ENCODE measurements at places on chromosomes 16 and 17. TPM values are rescaled to one million over a fixed set of nuclear protein-coding genes. Genes with fewer than 3 reads are reported as not detected.

GRCh38 chr17:38738007-38738662 lies 8.0 kb downstream of the CISD3 start:
- no peak for DNase-seq

- DNase-seq: no peak
Observed at GRCh38 chr16:50244140-50244503, 22.2 kb upstream of the ADCY7 start.

GRCh38 chr16:64121473-64121872 lies 1000.4 kb downstream of the CDH11 start:
- DNase-seq: no peak

GRCh38 chr17:40218006-40218739 lies 931 bp upstream of the WIPF2 start:
- DNase-seq: no peak

DNA sequence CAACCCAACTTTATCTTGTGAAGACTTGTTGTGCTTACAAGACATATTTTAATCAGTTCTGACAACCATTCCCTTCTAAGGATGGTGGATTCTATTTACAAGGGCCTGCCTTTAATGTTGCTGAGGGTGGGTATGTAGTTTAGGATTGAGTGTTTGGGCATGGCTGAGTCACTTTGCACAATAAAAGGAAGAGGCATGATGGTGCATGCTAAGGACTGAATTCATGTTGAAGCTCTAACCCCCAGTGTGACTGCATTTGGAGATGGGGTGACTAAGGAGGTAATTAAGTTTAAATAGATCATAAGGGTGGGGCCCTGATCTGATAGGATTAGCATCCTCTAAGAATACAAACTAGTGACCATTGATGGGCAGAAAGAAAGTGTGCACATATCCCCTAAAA lies 196.1 kb upstream of the HS3ST3A1 start:
- no peak for DNase-seq

GRCh38 chr17:29840884-29841283 lies 89.1 kb downstream of the SSH2 start:
- no peak for DNase-seq

DNA sequence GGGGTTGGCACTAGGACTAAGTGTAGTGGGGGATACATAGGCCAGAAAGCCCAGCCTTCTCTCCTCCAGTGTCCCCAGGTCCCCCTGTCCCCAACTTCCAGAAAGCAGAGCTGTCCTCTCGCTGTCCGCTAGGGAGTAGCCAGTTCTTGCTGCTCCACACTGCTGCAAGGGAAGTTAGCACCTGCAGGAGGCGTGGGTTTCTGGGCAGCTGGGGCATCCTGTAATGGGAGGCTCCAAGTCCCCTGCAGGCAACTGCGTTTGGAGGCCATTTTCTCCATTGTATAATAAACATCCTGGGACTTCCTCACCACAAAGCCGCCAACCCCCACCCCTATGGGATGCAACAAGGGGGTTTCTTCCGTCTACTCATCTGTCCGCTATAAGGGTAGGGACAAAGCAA lies 1.7 kb downstream of the RPRML start:
- DNase-seq: peak; percentile 29

GRCh38 chr16:66524601-66525164 lies 25.2 kb downstream of the TK2 start:
- no peak for DNase-seq

DNA sequence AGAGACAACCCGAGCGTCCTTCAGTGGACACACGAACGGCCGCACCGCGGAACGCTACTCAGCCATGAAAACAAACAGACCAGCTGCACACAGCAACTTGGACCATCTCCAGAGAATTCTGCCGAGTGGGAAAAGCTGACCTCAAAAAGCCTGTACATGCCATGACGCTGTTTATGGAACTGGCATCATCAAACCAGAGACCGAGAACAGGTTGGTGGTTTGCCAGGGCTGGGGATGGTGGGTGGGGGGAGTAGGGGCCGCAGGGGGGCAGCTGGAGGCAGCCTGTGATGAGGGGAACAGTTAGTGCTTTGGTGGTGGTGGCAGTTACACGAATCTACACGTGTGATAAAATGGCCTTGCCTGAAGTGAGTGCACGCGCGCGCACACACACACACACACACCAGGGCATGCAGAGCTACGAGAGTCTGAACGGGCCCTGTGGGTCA lies 169.8 kb downstream of the LAT start:
- peak; percentile 50 for DNase-seq

DNA sequence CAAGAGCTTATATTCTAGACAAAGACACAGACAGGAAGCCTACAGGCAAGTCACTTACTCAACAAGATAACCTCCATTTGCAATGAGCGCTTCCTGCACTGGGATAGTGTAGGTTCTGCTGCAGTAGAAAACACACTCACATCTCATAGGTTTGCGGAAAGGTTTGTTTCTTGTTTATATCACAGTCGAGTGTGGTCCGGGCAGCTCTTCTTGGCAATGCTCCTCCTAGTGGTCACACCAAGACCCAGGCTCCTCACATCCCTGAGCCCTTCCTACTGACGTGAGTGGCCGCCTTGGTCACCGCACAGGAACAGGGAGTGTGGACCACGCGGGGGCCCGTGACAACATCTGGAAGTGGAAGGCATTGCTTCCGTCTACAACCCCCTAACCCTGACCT lies 48.0 kb upstream of the RBFOX3 start:
- no peak for DNase-seq

- no peak for DNase-seq
Observed at GRCh38 chr17:40371261-40371929, 6.9 kb upstream of the GJD3 start.

- DNase-seq: no peak
Observed at GRCh38 chr16:2159175-2159838, 3.7 kb downstream of the TRAF7 start.

GRCh38 chr17:9208381-9209105 lies 187.2 kb downstream of the NTN1 start:
- DNase-seq: no peak

DNA sequence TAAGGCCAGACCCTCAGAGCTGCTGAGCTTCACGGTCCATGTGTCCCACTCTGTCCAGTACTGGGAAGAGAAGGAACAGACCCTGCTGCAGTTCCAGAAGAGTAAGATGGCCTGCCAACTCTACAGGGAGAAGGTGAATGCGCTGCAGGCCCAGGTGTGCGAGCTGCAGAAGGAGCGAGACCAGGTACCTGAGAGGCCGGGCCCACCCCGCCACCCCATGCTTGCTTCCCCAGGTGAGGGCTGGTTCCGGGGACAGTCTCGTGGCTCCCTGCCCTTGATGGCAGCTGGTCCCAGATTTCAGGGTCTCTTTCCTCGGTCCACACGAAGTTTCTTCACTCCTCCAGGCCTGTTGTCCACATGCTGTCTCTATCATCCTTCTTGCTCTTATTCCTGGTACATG lies 20.9 kb downstream of the CARD14 start:
- no peak for DNase-seq

GRCh38 chr16:80323187-80323807 lies 217.5 kb upstream of the DYNLRB2 start:
- DNase-seq: no peak

GRCh38 chr17:63497708-63498483 lies 21.0 kb downstream of the ACE start:
- DNase-seq: no peak

DNA sequence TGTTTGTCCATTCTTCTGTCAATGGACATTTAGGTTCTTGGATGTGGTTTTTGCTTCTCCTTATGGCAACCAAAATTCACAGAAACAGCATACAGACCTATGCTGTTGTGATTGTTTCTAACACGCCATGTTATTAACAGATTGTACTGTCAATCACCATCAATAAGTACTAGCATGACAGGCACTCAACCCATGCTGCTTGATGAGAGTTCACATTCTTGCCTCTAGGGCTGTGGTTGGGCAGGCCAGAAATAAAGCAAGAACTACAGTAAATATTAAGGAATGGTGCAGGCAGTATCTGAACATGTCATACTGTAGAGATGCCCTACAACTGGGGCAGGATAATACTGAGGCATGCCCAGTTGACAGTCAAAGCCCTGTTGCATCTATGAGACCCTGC lies 171.2 kb upstream of the ZFHX3 start:
- no peak for DNase-seq

DNA sequence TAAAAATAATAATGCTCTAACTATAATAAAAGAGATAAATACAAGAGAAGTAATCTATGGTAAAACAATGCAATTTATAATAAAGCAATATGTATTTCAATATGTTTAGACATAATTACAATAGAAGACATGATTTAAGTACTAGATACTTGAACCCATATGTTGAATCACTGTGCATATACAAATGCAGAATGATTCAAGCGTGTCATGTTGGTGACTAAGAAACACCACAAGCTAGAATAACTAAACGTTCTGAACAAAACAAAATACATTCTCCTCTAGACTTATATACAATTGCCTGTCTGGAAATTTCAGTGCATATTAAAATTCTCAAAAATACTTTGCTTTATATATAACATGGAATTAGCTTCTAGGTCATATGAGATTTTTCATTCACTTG lies 11.2 kb downstream of the TADA2A start:
- DNase-seq: no peak

- peak; percentile 38 for DNase-seq
Observed at GRCh38 chr17:75516619-75517296, 430 bp downstream of the TSEN54 start.

GRCh38 chr16:68226116-68226515 lies 9.8 kb downstream of the ESRP2 start:
- DNase-seq: no peak

DNA sequence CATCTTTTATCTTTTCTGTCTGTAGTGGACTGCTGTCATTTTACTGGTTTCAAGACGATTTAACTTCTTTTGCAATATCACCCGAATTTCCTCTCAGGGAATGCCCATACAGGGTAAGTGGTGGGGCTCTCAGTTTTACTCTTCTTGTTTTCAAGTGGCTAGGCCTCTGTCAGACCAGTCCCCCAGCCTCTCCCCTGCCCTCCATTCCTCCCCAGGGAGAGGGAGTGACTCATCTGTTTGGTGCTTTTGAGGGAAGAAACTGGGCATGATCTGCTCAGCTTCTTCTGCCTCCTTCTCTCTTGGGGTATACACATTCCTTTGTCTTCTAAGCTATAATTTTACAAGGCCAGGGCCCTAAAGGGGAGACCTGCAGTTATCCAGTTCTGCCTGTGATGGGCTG lies 332.0 kb downstream of the CBLN1 start:
- DNase-seq: no peak

DNA sequence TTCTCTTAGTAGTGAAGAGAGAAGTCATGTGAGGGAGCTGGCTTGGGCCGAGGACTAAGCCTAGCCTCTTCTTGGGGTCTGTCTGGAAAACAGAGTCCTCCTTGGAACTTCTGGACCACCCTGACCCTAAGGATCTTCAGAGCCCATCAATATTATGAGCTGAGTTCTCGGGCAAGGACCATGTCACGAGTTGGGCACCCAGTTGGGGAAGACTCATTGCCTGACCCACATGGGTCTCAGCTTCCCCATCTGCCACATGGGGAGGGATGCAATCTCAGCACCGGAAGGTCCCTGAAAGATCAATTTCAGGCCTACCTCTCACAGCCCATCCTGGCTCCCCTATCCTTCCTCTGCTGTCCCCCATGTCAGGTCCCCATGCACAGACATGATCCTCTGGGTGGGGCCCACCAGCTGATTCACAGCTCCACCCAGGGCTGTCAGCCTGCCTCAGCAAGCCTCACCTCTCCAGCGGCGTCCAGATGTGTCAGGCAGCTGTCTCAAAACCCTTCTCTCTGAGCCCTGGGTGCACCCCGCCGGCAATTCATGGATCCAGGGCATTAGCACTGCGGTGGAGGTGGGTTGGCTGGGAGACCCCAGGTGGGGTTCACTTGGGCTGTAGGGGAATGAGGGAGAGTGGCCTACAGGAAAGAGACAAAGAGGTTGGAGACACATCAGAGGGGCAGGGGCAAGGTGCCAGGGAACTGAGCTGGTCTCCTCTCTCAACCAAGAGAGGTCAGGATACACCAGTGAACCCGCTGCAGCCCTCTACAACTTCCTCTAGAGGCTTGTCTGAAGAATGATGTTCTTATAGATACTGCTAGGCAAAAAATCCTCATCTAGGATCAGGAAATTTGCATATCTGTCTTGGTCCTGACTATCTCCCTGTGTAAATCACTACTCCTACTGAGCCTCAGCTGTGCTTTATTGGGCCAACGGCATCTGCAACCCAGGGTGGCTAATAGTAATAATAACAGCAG lies 1.8 kb downstream of the NLRP1 start:
- DNase-seq: no peak

GRCh38 chr17:80986816-80987475 lies 4.7 kb upstream of the CHMP6 start:
- DNase-seq: peak; percentile 42

DNA sequence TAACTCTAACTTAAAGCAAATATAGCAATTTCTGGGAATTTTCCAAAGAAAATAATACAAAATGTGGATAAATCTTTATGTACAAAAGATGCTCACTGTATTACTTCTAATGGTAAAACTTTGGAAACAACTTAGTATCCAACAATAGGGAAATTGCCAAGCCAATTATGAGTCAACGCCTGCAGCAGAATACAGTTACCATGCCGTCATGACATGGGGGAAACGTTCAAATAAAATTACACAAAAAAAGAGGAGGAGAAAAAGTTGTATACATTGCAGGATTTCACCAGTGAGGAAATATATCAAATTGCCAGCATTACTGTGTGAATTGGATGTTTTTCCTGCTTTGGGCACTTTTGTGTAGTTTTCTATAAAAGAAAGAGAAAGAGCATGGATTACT lies 469.6 kb downstream of the SOX9 start:
- DNase-seq: no peak

GRCh38 chr16:53848277-53848942 lies 144.5 kb downstream of the FTO start:
- DNase-seq: no peak

DNA sequence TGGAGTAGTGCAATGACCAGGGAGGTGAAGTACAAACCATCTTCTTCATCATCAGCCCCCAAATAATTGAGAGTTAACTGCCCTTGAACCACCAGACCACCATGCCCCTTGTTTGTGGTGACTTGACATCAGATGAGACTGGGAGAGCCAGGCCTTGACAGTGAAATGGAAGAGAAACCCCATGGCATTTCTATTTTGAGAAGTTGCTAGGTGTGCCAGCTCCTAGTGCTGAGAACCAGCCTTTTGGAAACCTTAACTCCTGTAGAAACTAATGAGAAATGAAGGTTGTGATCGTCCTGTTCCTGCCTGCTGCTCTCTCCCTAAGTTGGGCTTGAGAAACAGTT lies 2.8 kb downstream of the TMEM94 start:
- DNase-seq: no peak

DNA sequence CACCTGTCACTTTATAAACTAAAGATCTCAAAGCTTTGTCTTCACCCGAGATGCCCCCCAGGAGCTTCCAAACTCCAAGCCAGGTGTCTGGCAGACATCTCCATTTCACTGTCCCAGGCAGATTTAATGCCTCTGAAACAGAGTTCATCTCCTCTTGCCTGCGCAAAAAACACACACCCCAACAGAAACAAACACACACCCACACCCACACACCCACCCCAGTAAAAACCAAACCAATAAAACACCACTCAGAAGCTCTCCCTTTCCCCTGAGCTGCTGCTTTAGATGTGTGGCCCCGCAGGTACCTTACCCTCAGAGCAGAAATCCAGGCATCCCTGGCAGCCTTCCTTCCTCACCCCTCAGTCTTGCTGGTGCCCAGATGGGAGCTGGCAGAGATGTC lies 14.4 kb downstream of the SEC14L1 start:
- no peak for DNase-seq

Gene GRB7
- 2.8 TPM for total RNA-seq

Gene SLC13A2
- total RNA-seq: not detected

Gene MYH2
- not detected for total RNA-seq

Gene PPP1R27
- total RNA-seq: not detected

Gene CCL17
- not detected for total RNA-seq

Gene OR4D1
- not detected for total RNA-seq

Gene TCAP
- 9,343 TPM for total RNA-seq

Gene TP53TG3C
- not detected for total RNA-seq

Gene SLC16A5
- total RNA-seq: 9.9 TPM
